ENCODE measurements at places on chromosomes 3 and 15.

DNA sequence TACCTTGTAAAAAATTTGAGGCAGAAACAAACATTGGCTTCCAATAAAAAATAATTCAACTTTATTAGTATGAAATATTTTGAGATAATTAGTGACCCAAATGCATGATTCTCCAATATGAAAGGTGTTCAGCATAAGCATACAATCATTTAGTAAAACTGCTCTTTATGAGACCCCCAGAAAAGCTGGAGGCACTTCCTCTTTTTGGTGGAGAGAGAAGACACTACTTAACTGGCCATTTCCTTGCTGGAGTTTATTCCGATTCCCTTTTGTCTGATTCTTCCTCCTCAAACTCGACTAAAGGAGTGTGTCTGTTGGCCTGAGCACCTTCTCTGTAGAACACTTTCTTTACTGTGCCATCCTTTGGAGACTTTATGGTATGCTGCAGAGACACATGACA, 34.8 kb upstream of the DCUN1D1 start:
- DNase-seq: no peak

GRCh38 chr15:34588046-34588674, 4.7 kb upstream of the GOLGA8B start:
- peak; percentile 85 for DNase-seq

DNA sequence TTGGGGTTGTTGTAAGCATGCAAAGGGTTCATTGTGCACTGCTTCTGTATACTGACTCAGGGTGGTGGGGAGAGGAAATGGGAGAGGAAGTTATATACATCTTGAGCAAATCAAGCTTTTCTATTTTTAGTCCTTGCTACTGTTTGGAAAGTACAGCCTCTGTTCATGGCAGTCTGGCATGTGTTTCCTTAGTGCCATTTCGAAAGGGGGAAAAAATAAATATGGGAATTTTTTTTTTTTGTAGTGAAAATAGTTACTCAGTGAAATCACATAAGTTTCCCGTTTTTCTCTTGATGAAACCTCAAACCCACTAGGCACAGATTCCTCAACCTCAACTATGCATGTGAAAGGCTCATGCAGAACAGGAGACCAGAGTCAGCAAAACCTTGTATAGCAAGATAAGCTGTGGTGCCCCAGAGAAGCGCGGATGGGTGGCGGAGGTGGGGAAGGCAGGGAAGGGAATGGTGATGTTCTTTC, 353.3 kb downstream of the LPP start:
- peak; percentile 95 for DNase-seq

- no peak for DNase-seq
Observed at GRCh38 chr3:144415492-144415891, 443.9 kb downstream of the DIPK2A start.

DNA sequence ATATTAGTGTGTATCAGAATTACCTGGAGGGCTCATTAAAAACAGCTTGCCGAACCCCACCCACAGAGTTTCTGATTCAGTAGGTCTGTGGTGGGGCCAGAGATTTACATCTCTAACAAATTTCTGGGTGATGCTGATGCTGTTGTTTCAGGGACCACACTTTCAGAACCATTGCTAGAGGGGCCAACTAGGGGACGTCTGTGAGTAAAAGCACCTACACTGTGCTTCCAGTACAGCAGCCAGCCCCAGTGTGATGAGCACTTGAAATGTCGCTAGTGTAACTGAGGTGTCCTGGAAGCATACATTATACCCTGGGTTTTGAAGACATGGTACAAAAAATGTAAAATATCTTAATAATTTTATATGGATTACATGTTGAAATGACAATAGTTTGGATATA, 33.0 kb downstream of the AGTR1 start:
- no peak for DNase-seq

DNA sequence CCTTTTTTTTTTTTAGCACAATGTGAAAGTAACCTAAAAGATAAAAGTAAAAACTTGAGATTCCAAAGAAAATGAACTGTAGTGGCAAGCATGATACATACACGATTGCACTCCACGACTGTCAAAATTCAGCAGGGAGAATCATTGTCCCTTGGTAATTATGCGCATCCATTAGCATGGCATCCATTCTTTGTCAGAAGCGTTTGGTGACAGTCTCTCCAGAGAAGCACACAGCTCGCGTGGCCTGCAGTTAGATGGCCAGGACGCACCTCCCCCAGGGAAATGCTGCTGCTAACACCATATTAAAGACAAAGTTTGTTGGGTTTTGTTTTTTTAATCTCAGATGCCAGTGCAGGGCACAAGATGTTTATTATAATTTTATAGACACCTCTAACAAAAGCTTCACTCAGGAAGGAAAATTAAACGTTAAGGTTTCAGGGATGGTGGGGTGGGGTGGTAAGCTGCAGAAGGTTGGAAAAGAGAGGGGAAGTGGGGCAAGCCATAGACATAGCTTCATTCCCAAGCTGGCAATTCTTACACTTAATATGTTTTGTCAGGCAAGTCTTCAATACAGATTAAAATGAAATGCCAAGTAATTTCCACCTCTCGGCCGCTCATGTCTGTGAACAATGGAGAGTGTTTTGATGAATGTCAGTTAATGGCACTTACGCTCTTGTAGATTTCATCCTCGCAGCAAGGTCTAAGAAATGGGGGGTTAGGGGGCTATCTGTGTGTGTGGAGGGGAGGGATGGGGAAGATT, 142.8 kb upstream of the TOPAZ1 start:
- no peak for DNase-seq

GRCh38 chr3:39185326-39185958, 7.0 kb downstream of the XIRP1 start:
- no peak for DNase-seq

DNA sequence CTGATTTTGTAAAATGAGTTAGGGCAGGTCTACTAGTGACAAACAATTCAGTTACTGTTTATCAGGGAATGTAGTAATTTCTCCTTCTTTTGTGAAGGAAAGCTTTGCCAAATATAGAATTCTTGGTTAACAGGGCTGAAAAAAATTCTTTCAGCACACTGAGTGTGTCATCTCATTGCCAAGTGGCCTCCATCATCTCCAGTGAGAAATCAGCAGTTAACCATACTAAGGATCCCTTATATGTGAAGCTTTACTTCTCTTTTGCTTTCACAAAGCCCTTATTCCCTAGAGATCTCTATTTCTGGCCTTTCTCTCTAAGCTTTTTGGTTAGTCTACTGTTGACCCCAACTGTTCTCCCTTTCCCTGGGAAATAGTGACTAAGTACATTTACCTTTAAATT, 269.1 kb downstream of the SCAPER start:
- no peak for DNase-seq

DNA sequence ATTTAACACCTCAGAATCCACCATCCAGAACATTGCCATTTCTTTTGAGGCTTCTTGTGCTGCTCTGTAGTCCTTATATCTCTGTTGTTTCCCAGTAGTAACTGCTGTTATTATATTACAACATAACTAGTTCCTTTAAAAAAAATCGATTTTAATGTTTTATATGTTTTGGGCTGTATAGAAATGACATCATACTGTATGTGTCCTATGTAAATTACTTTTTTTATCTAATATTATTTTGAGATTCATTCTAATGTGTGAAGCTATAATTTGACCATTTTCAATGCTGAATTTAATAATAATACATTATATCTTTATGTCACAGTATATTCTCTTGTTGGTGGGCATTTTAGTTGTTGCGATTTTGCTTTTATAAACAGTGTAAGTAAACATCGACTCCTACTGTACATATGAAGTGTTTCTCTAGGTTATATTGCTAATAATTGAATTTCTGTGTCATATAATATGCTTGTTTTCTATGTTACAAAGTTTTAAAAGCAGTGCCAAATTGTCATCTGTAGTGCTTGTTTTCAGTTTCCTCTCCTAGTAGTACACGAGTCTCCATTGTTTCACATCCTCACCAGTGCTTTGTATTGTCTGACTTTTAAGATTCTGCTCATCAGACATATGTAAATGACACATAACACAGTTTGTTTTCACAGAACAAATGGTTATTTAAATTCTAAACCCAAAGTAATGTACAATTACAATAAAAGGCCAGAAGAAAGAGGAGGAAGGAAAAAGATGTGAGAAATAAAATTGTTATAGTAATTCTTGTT, 172.0 kb upstream of the LRRFIP2 start:
- no peak for DNase-seq

DNA sequence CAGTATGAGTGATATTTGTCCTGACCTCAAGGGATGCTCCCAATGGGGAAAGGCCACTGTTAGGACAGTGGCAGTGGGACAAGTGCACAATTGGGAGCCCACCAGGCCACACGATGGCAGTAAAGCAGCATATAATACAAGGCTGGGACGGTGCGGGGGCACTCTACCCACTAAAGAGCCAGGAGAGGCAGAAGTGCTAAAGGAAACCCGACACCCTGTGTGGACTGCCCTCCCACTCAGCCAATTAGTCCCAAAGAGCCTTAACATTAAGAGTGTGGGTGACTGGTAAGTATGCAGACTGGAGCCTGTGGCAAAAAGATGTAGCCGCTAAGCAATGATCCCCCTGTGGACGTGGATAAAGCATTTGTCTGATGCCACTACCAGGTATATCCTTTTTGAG, 8.2 kb upstream of the ZNF589 start:
- DNase-seq: peak; percentile 66

GRCh38 chr3:145899241-145899640, 261.7 kb downstream of the PLOD2 start:
- DNase-seq: no peak

DNA sequence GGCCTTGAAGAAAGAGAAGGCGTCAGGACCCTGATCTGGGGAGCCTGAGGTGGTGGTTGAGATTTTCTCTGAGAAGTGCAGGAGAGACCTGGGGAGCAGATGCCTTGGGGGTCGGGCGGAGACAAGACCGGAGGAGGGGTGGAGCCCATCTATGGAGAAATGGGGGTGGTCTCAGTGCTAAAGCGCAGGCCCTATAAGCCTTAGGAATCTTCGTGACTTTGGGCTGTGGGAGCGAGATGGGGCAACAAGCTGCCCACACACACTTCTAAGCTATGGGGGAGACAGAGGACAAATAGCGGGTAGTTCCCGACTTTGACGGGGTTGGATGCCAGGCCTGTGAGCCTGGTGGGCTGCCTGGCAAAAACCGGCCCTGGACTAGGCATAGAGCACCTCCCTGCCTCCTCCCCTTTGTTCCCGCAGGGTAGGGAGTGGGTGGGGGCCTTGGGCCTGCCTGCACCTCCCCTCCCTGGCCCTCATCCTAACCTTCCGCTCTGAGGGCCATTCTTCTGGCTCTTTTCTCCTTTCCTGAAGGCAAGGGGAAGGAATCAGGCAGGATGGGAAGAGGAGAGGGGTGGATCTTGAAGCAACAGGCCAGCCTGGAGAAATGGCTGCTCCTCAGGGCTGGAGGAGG, 880 bp downstream of the NISCH start:
- DNase-seq: peak; percentile 41

- no peak for DNase-seq
Observed at GRCh38 chr3:123779655-123780231, 104.4 kb downstream of the MYLK start.

- DNase-seq: no peak
Observed at GRCh38 chr3:64385277-64385676, 160.0 kb upstream of the PRICKLE2 start.

DNA sequence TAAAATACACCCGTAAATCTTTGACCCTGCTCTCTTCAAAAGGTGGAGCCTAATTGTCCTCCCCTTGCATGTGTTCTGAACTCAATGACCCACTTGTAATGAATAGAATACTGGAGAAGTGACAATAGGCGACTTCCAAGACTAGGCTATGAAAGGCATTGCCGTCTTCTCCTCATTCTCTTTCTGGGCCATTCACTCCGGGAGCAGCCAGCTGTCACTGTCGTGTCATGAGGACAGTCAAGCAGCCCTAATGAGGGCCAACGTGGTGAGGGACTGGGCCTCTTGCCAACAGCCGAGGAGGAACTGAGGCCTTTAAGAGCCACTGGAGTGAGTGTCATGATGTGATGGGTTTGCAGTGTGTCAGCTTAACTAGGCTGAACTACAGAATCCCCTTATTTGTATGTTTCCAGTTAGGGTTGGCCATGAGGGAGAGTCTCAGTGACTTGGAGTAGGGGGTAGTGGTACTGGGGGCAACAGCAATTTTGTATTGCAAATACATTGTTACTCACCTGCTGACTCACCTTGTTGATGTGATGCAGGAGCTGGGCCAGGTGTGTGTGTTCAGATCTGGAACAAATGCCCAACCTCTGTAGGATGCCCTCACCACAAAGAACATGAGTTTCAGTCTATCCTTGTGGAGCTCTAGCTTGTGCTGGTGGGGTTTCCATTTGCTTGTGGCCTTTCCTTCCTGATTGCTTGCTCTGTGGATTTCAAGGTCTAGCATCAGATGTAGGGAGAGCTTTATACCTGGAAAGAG, 188.5 kb upstream of the PROK2 start:
- DNase-seq: no peak

- no peak for DNase-seq
Observed at GRCh38 chr3:112374333-112374734, 41.4 kb downstream of the CD200 start.

GRCh38 chr15:48905847-48906246, 27.9 kb downstream of the EID1 start:
- no peak for DNase-seq

DNA sequence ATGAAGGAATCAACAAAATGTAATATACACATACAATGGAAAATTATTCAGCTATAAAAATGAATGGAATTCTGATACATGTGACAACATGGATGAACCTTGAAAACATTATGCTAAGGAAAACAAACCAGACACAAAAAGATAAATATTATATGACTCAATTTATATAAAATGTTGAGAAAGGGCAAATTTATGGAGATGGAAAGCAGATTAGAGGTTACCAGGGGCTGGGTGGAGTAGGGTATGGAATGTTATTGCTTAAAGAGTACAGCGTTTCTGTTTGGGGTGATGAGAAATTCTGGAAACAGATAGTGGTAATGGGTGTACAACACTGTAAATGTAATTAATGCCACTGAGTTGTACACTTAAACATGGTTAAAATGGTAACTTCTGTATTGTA, 50.9 kb downstream of the EMC4 start:
- no peak for DNase-seq

DNA sequence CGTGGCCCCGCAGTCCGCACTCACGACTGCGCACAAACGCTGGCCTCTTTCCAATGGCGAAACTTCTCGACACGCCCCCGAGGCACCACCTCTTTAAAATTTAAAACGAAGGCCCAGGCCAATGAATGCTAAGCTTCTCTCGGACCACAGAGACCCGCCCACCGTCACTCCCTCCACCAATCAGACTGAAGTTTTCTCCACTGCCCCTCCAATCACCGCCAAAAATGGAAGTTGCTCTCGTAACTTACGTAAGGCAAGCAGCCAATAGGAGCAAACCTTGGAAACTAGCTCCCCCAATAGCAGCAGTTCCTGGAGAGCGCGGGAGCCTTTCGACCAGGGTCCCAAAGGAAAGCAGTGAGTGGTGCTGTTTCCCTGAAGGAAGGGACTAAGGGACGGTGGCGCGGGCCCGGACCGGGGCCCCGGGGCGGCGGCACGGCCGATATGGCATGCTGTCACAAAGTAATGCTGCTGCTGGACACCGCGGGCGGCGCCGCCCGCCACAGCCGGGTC, at the start of gene TICRR:
Gene TICRR (plus strand): TSS at position 324 of the 510 bp plus-strand sequence. CDS start 118 bp downstream, at position 442.
- DNase-seq: peak; percentile 100

- DNase-seq: no peak
Observed at GRCh38 chr3:134320749-134321148, 53.5 kb downstream of the AMOTL2 start.
